PC-3 (cell line): ENCODE measurements at places on chromosomes 7 and 10. TPM values are rescaled to one million over a fixed set of nuclear protein-coding genes. Genes with fewer than 3 reads are reported as not detected.

GRCh38 chr10:107434854-107435253 is 270.3 kb upstream of the SORCS1 start:
- no peak for DNase-seq

DNA sequence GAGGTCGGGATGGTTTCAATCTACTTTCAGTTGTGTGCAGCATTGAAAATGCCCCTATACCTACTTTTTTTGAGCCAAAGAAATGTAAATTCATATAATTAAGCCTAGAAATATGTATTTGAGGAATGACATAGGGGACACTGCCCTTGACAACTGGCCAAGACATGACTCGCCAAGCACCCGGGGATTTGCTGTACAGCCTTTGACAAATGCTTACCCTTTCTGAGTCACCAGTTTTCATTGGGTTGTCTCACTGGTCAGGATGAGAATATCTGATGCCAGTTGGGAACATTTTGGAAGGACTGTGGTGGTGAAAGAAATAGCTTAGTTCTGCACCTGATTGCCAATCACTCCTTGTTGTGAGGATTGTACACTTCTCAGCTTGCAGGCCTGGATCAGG is 166.8 kb upstream of the HABP2 start:
- peak; percentile 91 for DNase-seq

The PON1 gene
- total RNA-seq, result not detected in 2 replicates

The EZH2 gene
- total RNA-seq, result 18.9 and 30.5 TPM in 2 replicates

- peak; percentile 95 for DNase-seq
Measured at GRCh38 chr7:66281678-66282590, 76.8 kb downstream of the TPST1 start.
